ENCODE measurements at places on chromosomes 7 and 10. TPM values are rescaled to one million over a fixed set of nuclear protein-coding genes. Genes with fewer than 3 reads are reported as not detected.
A peak's percentile ranks its signal among the peaks of the same experiment; 100 is the strongest.

GRCh38 chr7:43872406-43873110 is 3.2 kb upstream of the MRPS24 start:
- peak; percentile 70 for DNase-seq
- no peaks in the 10 kb centered on the region for H3K36me3 ChIP-seq
- no peak overlapping the region for H3K4me3 ChIP-seq
- H3K27me3 ChIP-seq = no peaks in the 10 kb centered on the region

- no peak for DNase-seq
- no peaks in the 10 kb centered on the region for H3K27me3 ChIP-seq
- H3K4me3 ChIP-seq = peak overlapping the region; percentile 92
- H3K36me3 ChIP-seq = peaks cover 5% of the 10 kb centered on the region
- H3K27ac ChIP-seq = peak overlapping the region; percentile 91
- peaks cover 16% of the 10 kb centered on the region for H3K4me1 ChIP-seq
Measured at GRCh38 chr10:70232155-70232858, 922 bp downstream of the PPA1 start.

The PRLHR gene
- total RNA-seq = not detected

- H3K27ac ChIP-seq = no peak overlapping the region
- no peaks in the 10 kb centered on the region for H3K27me3 ChIP-seq
- no peak overlapping the region for H3K4me3 ChIP-seq
- no peak for DNase-seq
- H3K36me3 ChIP-seq = no peaks in the 10 kb centered on the region
- no peaks in the 10 kb centered on the region for H3K4me1 ChIP-seq
Measured at GRCh38 chr10:14253079-14253478, 77.6 kb downstream of the FRMD4A start.

DNA sequence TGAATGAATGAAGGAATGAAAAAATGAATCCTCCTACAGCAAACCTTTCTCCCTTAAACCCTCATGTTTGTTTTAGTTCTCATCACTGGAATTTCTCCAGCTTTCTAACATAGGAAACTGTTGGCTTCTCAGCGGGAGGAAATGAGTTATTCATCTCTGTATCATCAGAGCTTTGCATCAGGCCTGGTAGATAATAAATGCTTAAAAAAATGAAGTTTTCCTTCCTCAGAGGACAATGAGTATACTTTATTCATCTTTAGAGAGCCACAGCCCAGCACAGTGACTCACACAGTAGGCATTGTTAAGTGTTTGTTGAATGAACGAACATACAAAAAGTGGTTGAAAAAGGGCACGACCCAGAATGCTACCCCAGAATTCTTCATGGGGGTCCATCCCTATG is 62.6 kb downstream of the COL13A1 start:
- no peaks in the 10 kb centered on the region for H3K36me3 ChIP-seq
- H3K4me3 ChIP-seq = no peak overlapping the region
- H3K27me3 ChIP-seq = no peaks in the 10 kb centered on the region
- no peaks in the 10 kb centered on the region for H3K4me1 ChIP-seq
- H3K27ac ChIP-seq = no peak overlapping the region

- no peak overlapping the region for H3K4me3 ChIP-seq
- H3K36me3 ChIP-seq = no peaks in the 10 kb centered on the region
- H3K27ac ChIP-seq = no peak overlapping the region
- H3K27me3 ChIP-seq = no peaks in the 10 kb centered on the region
- no peak for DNase-seq
Measured at GRCh38 chr7:46319841-46320240, 398.8 kb upstream of the IGFBP3 start.

DNA sequence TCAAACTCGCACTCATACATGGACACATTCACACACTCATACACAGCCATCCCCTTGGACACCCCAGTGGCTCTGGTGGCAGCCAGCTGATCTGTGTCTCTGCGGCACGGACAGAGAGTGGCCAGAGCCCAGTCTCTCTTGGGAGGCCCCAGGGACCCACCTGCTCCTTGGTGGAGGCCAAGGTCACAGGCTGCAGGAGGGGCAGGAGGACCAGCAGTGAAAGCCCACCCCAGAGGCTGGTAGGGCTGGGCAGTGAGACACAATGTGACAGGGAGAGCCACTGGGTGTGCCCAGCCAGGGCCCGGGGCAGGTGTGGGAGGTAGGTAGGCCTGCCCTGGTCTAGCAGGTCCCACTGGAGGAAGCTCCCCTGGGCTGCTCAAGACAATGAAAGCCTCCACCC is 18.5 kb downstream of the SHH start:
- no peak for DNase-seq
- H3K4me3 ChIP-seq = no peak overlapping the region
- no peaks in the 10 kb centered on the region for H3K4me1 ChIP-seq
- peaks cover 16% of the 10 kb centered on the region for H3K27me3 ChIP-seq
- H3K36me3 ChIP-seq = no peaks in the 10 kb centered on the region

The ZKSCAN5 gene
- 12.3 TPM for total RNA-seq

The ANLN gene
- 1.1 TPM for total RNA-seq

GRCh38 chr10:35641676-35642034 is 441 bp downstream of the FZD8 start:
- no peak for DNase-seq
- H3K36me3 ChIP-seq = no peaks in the 10 kb centered on the region
- H3K27ac ChIP-seq = peak overlapping the region; percentile 86

The HYAL4 gene
- total RNA-seq = 3.3 TPM
